NCI-H1105 (cell line): ENCODE measurements at places on chromosomes 2 and 18.

GRCh38 chr2:69753659-69754363 lies 11.9 kb downstream of the ANXA4 start:
- DNase-seq: no peak

GRCh38 chr2:216082805-216083204 lies 1.1 kb downstream of the TMEM169 start:
- no peak for DNase-seq

DNA sequence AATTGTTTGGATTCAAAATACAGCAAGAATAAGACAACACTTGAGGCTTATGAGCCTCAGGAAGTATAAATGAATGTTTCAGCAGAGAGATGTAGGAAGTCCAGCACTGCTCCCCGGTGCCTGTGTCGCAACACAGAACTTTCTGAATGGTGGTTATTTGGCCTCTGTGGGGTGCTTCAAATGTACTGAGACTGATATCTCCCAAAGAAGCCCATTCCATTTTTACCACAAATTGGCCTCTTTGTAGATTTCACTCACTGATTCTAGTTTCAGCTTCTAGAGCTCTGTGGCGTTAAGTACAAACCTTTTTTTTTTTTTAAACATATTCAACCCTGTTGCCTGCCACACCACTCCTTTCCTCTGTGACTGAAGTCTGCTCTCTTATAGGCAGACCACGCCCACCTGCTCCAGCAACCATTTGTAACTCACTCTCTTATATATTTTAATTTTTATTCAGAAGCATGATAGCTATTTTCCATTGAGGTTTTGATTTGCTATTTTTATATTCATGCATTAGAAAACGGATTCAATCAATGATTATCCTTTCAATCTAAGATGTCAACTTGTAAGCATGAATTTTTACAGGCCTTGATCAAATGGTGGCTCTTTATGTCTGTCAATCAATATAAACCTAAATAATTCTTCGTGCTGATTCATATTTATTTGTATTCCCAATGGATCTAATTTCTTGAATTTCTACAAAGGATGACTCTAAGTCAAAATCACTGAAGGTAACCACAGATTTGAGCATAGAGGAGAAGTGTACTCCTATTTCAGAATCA lies 277.1 kb upstream of the CCDC68 start:
- DNase-seq: no peak

- DNase-seq: no peak
These were observed 440.3 kb upstream of the HNMT start for GRCh38 chr2:137523931-137524330.

DNA sequence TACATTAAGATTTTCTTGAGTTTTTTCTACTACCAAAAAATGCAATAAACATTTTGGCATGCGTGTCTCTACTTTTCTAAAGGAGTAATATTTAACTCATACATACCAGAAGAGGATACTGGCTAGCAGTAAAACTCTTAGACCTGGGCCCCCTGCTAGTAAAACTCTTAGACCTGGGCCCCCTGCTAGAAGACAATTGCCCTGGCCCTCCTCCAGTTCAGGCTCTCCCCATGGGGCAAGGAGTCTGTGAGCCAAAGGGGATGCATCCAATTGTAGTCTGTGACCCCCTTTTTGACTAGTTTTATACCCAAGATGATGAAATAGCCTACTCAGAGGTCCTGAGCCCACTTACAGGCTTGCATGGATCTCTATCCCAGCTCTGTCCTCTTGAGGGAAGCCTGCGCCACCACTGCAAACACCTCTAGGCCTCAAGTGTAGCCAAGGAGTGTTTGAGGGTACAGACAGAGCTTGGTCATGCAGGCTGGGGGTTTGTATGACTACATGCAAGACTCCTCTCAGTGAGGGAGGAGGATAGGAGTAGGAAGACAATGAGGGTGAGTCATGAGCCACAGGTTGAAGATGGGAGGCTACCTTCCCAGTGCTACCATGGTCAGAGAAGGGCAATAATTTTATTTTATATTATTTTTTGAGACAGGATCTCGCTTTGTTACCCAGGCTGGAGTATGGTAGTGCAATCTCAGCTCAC lies 45.2 kb upstream of the PGAP1 start:
- DNase-seq: no peak

DNA sequence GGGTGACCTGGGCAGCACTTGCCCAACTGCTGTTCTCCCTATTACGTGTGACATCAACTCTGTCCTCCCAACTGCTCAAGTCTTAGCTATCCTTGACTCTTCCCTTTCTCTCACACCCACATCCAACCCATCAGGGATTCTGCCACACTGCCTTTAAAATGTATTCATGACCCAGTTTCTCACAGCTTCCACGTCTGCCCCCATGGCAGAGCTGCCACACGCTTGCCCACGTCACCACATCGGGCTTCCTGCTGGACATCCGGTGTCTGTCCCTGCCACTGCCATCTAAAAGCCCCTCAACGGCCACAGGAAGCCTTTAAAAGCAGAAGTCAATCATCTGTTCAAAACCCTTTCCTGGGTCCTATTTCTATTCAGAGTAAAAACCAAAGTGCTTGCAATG lies 233.1 kb upstream of the POU3F3 start:
- DNase-seq: no peak
